NCI-H1048 (cell line): ENCODE measurements at places on chromosomes 13 and 19.

- no peak for DNase-seq
These were observed 12.8 kb downstream of the LYPD3 start for GRCh38 chr19:43452582-43452981.

- no peak for DNase-seq
These were observed 178.6 kb downstream of the SHISA2 start for GRCh38 chr13:25873242-25873612.

DNA sequence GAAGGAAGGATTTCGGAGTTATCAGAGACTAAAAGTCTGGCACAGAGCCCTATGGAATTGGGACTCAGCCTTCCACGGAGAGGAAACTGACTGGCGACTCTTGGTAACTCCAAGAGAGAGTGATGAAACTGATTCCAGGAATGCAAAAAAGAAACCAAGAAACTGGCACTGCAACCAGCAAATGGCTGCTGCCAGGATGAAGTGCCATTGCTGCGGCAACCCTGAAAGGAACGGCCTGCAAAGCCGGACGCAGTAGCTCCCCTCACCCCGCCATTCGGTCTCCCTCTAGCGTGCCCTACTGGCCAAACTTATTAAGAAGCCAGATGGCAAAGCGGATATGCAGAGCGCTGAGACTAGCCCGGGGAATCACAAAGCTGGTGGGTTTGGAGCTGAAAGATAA, 236.0 kb downstream of the PCDH9 start:
- no peak for DNase-seq

DNA sequence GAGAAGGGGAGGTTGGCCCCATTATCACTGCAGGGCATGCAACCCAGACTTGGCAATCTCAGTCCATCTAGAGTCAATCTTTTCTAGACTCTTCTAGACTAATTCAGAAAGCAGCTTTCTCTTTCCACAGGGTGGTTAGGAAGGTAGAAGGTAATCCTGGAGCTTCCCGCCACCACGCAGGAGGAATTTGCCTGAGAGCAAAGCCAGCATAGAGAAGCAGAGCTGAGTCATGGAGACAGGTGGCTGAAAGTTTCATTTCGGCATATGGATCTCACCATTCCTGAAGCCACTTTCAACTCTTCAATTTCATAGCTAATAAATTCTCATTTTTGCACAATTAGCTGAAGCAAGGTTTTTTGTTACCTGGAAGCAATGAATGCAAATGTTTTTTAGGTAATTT, 29.0 kb upstream of the FFAR2 start:
- DNase-seq = no peak

GRCh38 chr19:48513289-48514122, 1.9 kb upstream of the LMTK3 start:
- DNase-seq = no peak
